Activated CD4-positive, alpha-beta T cell treated with anti-CD3 and anti-CD28 coated beads, Interleukin-2, amount 50 U/mL, for 1 hour (primary cell): ENCODE measurements at places on chromosomes 7 and 10.

DNA sequence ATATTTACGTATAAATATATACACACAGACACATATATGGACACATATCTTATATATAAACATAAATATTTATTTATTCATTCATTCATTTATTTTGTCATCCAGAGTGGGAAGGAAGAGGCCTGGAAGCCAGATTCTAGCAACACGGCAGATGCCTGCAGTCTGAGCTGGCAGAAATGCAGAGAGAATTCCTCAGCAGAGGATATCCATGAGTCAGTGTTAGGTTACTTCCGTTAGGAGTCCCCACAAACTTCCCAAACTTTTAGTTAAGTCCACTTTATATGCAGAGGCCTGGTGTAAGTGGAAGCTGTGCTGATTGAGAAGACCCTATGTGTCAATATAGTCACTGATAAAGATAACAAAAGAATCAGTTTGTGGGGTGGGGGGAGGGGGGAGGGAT, 89.6 kb downstream of the PPP1R17 start:
- no peak for DNase-seq

DNA sequence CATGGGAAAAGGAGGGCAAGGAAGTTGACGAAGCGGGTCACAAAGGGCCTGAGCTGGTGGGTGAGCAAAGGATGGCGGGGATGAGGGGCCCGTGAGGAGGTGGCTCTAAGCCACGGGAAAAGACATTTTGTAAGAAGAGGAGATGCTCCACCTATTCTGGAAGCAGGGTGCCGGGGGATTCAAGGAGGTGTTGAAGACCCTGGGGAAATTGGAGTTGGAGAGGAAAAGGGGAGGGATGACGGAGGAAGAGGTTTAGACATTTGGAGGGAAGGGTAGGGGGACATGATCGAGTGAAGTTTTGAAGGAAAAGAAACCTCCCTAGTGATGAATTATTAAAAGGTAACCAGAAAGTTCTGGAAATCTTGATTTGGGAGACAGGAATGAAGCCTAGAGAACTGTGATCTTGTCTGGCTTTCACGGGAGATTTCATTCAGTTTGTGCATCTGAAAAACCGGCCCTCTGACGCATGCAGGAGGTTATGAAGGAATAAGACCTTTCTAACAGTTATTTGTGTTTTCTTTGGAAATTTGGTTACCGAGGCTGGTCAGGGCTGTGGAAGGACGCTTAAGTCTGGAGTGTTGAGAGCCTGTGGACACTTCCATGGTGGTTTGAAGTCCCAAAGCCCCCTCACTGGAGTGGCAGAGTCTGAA, 1.4 kb downstream of the SMO start:
- no peak for DNase-seq

DNA sequence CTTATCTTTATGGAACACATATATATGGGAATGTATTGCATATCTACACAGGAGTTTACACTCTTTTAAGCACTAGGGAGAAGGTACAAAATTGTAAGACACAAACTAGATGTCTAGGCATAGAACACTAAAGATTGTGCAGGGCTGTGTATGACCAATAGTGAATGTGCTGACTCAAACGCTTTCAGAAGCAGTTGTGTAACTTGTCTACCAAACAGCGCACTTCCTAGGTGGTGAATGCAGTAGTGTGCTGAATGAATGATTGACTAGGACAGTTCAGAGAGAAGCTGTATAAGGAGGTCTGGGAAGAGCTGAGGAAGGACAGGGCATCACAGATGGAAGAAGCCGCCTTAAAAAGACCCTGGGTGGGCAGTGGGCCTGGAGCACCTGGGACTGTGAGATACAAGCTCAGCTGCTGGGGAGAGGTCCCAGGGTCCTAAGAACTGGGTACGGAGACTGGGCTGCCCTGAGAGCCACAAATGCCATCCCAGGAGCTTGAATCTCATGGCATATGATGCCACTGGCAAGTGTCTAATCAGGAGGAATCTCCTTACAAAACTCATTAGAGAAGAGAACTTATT, 14.2 kb downstream of the CLRN3 start:
- DNase-seq: no peak

DNA sequence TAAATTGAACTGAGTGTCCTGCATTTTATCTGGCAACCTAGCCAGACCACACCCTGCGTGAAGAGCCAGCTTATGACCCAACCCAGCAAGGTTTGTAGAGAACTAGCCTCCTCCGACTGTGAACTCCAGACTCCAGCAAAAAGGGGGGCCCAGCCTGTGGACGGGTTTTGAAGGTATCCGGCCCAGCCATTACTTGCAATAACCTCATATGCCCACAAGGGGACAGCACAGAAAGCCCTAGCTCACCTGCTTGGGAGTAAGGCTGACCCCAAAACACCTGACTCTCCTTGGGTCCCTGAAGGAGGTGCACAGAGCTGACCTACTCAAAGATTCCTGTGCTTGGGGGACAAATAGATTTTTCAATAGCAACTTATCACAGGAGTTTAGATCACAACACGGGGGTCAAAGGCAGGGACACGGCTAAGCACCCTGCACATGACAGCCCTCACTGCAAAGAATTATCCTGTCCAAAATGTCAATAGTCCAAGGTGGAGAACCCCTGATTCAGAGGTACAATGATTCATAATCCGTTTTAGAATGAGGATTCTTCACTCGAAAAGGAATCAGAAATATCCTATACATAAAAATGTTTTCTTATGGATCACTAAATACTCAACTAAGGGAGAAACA, 4.6 kb downstream of the TRPV6 start:
- peak; percentile 48 for DNase-seq

- no peak for DNase-seq
Measured at GRCh38 chr7:80027611-80028173, 106.9 kb upstream of the GNAI1 start.

DNA sequence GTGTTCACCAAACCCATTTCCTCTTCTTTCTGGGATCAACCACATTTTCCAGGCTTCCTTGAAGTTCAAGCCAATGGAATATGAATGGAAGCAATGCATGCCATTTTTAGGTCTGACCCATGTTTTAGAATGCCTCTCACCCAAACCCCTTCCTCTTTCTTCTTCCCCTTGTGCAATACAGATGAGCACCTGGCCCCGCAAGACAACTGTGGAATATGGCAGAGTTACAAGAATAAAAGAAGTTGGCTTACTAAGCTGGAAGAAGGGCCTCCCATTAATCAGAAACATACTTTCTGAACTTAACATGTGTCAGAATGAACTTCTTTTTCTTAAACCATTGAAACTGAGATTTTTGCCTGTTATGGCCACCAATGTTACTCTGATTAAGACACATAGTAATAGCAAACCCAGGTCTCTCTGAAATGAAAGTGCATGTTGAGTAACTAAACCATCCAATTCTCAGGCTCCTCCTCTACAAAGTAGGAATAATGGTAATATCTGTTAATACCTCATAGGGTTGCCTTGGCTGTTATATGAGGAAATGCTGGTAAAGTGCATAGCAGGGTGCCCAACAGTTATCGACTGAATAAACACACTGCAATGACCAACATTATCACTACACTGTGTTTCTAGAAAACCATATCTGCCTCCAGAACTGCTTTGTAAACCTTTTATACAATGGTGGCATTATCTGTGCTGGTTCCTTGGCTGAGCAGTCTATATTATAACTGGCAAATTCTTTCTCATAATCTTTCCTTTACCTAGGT, 382.2 kb upstream of the NRP1 start:
- no peak for DNase-seq

DNA sequence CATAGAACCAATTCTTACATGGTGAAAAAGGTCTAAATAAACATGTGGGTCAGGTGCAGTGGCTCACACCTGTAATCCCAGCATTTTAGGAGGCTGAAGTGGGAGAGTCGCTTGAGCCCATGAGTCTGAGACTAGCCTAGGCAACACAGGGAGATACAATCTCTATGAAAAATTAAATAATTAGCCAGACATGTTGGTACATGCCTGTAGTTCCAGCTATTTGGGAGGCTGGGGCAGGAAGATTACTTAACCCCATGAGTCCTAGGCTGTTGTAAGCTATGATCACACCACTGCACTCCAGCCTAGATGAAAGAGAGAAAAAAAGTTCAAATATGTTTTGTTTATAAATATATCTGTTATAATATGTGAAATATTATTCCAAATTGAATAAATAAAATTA, 643.6 kb downstream of the IPMK start:
- no peak for DNase-seq

GRCh38 chr7:143885951-143886350, 16.0 kb downstream of the TCAF1 start:
- no peak for DNase-seq

DNA sequence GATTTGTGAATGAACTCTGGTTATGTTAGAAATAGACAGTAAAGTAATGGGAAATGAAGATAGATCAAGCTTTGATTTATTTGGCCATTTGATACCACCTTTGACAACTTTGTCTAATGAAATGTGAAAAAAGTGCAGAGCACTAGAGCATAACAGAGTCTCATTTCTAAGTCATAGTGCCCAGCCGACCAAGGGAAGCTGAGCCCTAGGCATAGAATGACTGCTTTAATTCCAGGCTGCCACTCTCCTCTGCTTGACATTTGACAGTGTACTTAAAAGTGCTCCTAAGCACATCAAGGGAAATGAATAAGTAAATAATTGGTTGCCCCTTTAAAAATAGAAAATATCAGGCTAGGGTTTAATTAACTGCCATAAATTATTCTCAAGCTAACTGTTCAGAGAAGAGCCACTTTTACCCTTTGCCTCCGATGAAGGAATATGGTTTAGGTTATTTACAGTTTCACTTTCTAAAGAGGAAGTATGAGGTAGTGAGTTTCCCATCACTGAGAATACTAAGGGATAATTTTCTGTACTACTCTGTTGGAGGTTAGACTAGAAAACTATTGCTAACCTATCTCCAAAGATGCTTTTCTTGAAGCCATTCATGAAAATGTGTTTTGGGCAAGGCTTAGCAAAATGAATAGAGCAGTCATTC, 591.6 kb downstream of the REEP3 start:
- DNase-seq: no peak

DNA sequence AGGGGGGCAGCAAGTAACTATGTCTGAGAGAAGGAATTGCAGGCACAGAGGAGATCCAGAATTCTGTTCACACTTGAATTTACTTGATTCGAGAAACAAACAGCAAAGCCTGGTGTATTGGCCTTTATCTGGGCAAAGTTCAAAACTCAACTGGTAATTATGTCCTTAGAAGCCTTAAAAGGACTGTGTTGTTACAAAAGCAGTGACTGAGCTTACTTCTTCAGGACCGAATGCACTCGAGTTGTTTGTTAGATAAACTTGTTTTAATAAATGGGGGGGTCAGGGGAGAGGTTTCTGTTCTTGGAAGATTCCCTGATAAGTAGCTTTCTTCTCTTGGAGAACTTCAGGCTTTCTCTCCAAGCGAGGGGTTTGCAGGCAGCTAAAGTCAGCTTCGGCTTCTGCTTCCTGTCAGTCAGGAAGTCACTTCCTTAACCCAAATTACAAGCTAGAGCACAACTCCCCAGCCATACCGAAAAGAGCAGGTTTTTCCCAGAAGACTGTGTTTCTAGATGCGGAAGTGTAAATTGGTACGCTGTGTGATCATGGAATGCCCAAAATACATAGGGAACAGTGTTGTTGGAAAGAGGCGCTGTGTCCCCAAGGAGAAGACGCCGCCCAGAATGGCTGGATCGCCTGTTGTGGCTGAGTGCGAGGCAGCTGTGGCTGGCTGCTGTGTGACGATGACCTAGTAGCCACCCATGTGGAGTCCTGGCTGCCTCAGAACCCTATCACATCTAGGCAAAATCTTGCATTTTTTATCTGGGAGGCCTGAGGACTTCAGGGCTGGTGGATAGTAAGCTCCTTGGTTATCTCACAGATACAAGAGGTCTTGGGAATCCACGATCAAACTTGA, 110.4 kb downstream of the TCF7L2 start:
- no peak for DNase-seq

GRCh38 chr7:43151076-43151475, 38.6 kb downstream of the HECW1 start:
- DNase-seq: no peak

GRCh38 chr10:123717336-123717735, 51.2 kb downstream of the GPR26 start:
- no peak for DNase-seq

DNA sequence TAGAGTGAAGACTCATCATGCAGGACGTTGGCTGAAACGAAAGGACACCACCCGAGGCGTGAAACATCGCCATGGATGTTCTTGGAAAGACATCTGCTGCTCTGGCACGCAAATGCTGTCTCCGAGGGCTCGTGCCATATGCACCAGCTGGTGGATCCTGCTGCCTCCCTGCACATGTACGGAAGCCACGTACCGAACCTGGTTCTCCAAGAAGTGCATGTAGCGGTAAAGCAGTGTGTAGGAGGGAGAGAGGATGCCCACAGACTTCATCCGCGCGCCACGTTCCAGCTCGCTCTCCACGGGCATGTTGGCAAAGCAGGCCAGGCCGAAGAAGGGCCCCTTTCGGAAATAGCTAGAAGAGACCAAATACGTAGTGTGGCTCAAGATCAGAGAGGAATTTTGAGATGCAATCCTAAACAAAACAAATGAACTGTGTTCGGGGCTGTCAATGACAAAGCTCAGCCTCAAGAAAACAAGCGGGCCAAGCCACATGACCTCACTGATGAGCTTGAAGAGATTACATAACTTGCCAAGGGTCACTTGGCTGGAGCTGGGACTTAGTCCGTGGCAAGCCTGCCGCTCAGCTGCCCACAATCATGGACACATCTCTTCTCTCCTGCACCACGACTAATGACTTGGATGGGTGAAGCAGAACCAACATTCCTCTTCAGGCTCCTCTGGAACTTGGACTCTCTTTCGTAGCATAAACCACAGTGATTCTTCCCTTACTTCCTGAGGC, 16.5 kb downstream of the DENND11 start:
- no peak for DNase-seq

GRCh38 chr7:70492625-70493024, 639.3 kb upstream of the GALNT17 start:
- DNase-seq: no peak

DNA sequence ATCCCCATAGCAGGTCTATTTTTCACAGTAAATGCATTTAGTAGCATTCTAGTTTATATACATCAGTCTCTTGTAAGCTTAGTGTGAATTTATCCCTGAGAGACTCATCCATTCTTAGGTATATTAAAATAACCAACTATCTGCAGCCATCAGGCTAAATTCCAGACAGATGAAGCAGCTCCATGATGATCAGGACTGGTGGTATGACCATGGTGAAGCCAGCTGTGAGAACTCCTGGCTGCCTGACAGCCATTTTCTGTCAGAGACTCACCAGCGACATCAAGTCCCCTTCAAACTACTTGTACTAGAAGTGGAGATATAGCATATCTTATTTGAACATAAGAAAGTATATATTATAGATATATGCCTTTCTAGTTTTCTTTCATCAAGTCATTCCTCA, 70.3 kb upstream of the GSDME start:
- DNase-seq: no peak

GRCh38 chr7:19665399-19666008, 43.3 kb downstream of the POLR1F start:
- DNase-seq: no peak
